Activated CD4-positive, alpha-beta T cell treated with anti-CD3 and anti-CD28 coated beads, Interleukin-2, amount 10 ng/mL, durations not matched to agents 7 days and 5 days (primary cell): ENCODE measurements at places on chromosomes 16 and 17.

DNA sequence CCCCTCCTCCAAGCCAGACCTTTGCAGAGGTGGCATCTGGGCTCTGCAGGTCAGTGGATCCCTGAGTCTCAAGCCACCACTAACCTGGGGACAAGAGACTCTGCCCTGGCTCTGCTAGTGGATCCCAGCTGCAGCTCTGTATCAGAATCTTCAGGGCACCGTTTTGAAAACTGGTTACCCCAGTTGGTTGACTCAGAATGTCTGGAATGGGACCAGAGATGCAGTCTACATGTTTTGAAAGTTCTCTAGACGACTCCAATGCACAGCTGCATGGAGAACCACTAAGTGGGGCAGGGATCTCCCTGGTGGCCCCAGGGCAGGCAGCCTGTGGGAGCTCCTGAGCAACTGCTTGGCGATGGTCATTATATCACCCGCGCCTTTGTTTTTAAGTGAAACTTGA is 34.1 kb upstream of the ADORA2B start:
- H3K27ac ChIP-seq = no peak overlapping the region
- DNase-seq = no peak
- no peaks in the 10 kb centered on the region for H3K36me3 ChIP-seq
- H3K4me3 ChIP-seq = no peak overlapping the region
- H3K27me3 ChIP-seq = peaks cover 7% of the 10 kb centered on the region
- H3K4me1 ChIP-seq = no peaks in the 10 kb centered on the region

GRCh38 chr16:8481810-8482209 is 108.5 kb downstream of the TMEM114 start:
- no peaks in the 10 kb centered on the region for H3K4me1 ChIP-seq
- no peak for DNase-seq
- no peaks in the 10 kb centered on the region for H3K36me3 ChIP-seq
- no peak overlapping the region for H3K4me3 ChIP-seq
- H3K27ac ChIP-seq = no peak overlapping the region
- no peaks in the 10 kb centered on the region for H3K27me3 ChIP-seq

DNA sequence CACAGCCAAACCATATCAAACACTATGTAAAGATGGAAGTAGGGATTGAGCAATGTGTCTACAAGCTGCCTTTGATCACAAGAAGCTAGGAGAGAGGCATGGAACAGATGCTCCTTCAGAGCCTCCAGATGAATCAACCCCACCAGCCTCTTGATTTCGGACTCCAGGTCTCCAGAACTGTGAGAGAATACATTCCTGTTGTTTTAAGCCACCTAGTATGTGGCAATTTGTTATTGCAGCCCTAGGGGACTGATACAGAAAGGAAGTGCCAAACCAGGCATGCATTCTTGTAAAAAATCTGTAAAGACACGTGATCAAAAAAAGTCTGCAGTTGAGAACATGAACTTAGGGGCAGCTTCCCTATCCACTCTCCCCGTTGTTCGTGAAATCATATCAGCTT is 91.1 kb downstream of the C17orf67 start:
- no peak overlapping the region for H3K27ac ChIP-seq
- no peaks in the 10 kb centered on the region for H3K36me3 ChIP-seq
- peaks cover 9% of the 10 kb centered on the region for H3K27me3 ChIP-seq
- H3K4me3 ChIP-seq = no peak overlapping the region
- H3K4me1 ChIP-seq = no peaks in the 10 kb centered on the region

DNA sequence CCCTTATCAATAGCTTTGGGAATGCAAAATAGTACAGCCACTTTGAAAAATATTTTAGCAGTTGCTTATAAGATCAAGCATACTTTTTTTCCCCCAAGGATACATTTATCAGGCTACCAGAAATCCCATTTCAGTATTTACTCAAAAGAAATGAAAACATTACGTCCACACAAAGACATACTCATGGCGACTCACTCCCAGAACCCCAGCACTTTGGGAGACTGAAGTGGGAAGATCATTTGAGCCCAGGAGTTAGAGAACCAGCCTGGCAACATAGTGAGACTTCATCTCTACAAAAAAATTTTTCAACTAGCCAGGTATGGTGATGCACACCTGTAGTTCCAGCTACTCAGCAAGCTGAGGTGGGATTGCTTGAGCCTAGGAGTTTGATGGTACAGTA is 5.9 kb downstream of the SKA2 start:
- H3K36me3 ChIP-seq = peaks cover 37% of the 10 kb centered on the region
- DNase-seq = no peak
- no peaks in the 10 kb centered on the region for H3K27me3 ChIP-seq
- no peak overlapping the region for H3K27ac ChIP-seq

GRCh38 chr16:1978476-1979120 is 2.7 kb downstream of the NOXO1 start:
- DNase-seq = no peak
- H3K27ac ChIP-seq = no peak overlapping the region
- H3K4me1 ChIP-seq = peaks cover 9% of the 10 kb centered on the region
- H3K4me3 ChIP-seq = no peak overlapping the region

- peak within 1 kb of the TSS; percentile 19 for H3K27ac ChIP-seq
- DNase-seq = no peak
- no peak within 1 kb of the TSS for H3K4me3 ChIP-seq
- H3K4me1 ChIP-seq = peaks cover 14% of the 10 kb centered on the region
- H3K27me3 ChIP-seq = no peaks in the 10 kb centered on the region
Measured at GRCh38 chr17:79730769-79731483, at the start of gene ENPP7. TSS of gene ENPP7 (plus strand) at chr17:79730943. CDS start at chr17:79731140, 197 bp downstream.

- H3K27ac ChIP-seq = no peak overlapping the region
- no peak overlapping the region for H3K4me3 ChIP-seq
- no peaks in the 10 kb centered on the region for H3K36me3 ChIP-seq
- H3K4me1 ChIP-seq = peaks cover 18% of the 10 kb centered on the region
- H3K27me3 ChIP-seq = peaks cover 50% of the 10 kb centered on the region
Measured at GRCh38 chr16:68642436-68643101, 2.5 kb upstream of the CDH3 start.

DNA sequence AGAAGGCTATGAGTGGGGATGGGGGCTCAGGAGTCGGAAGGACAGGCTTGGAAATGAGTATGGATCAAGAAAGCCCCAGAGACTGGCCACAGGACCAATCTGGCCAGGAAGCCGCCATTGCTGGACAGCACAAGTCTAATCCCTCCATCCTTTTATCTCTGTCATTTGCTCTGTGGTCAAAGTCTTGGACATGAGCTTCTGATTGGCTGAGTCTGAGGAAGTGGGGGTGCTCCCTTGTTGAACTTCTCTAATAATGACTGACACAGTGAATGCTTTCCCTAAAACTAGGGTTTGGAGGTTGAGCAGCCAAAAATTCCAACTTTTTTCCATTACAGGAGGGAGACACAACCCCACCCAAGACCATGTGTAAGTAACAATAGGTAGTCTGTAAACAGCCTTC is 97.4 kb downstream of the MARF1 start:
- no peaks in the 10 kb centered on the region for H3K4me1 ChIP-seq
- no peak for DNase-seq
- no peak overlapping the region for H3K4me3 ChIP-seq
- no peaks in the 10 kb centered on the region for H3K27me3 ChIP-seq
- no peaks in the 10 kb centered on the region for H3K36me3 ChIP-seq

DNA sequence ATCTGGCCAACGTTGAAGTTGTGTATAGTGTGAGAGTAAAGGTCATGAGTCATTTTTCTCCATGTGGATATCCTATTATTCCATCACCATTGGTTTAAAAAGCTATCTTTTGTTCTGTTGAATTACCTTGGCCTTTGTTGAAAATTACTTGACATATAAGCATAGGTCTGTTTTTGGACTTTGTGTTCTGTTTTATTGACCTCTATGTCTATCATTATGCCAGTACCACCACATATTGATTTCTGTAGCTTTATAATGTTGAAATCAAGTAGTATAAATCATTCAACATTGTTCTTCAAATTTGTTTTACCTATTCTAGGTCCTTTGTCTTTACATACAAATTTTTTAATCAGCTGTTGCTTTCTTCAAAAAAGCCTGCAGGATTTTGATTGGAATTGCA is 58.5 kb downstream of the NLK start:
- H3K27me3 ChIP-seq = no peaks in the 10 kb centered on the region
- H3K4me3 ChIP-seq = no peak overlapping the region
- H3K27ac ChIP-seq = no peak overlapping the region

GRCh38 chr17:83152227-83152744 is 72.9 kb downstream of the METRNL start:
- H3K4me1 ChIP-seq = peaks cover 15% of the 10 kb centered on the region
- H3K4me3 ChIP-seq = no peak overlapping the region
- H3K27ac ChIP-seq = no peak overlapping the region
- peaks cover 10% of the 10 kb centered on the region for H3K27me3 ChIP-seq
- DNase-seq = no peak
- no peaks in the 10 kb centered on the region for H3K36me3 ChIP-seq

DNA sequence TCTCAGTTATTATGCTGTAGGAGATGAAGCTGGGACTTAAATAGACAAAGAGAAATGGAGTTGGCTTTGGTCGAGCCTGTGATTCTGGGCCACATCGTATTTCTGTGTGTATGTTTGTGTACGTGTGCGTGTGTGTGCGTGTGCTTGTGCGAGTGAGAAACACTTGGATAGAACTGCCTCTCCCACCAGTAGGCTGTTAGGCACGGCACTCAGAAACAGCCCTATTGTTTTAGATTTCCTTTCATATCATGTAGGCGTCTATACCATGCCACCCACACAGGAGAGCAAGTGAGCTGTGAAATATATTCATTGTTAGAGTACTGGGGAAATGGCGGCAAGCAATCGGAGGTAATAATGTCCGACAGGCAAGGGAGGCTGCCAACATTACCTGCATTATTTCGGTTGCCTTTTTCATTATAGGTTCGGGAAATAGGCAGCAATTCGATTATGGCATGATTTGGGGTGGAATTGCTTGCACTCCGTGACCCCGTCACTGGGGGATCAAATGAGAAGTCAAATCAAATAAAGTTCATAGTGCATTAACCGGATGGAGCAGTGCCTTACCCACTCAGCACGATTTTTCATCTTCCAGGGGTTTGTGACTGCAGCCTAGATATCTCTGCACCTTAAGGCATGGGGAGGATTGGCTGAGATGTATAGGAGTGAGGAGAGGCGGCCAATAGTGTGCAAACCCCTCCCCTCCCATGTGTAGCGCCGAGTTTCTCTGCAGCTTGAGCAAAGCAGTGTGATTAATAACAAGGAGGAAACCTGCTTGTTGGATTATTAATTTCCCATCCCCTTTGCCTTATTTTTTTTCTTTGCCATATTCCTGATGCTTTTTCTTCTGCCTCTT is 89.6 kb downstream of the RBFOX1 start:
- H3K27me3 ChIP-seq = no peaks in the 10 kb centered on the region
- no peaks in the 10 kb centered on the region for H3K4me1 ChIP-seq
- DNase-seq = no peak
- no peaks in the 10 kb centered on the region for H3K36me3 ChIP-seq
- H3K27ac ChIP-seq = no peak overlapping the region

DNA sequence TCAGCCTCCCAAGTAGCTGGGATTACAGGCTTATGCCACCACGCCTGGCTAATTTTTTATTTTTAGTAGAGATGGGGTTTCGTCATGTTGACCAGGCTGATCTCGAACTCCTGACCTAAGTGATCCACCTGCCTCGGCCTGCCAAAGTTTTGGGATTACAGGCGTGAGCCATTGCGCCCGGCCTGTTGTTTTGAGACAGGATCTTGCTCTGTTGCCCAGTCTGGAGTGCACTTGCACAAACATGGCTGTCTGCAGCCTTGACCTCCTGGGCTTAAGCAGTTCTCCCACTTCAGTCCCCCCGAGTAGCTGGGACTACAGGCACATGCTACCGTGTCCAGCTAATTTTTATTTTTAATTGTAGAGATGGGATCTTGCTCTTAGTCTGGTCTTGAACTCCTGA is 8.9 kb downstream of the IST1 start:
- peaks cover 21% of the 10 kb centered on the region for H3K36me3 ChIP-seq
- H3K27ac ChIP-seq = no peak overlapping the region
- H3K4me3 ChIP-seq = no peak overlapping the region

GRCh38 chr16:86127366-86127765 is 228.4 kb downstream of the IRF8 start:
- no peak for DNase-seq
- no peak overlapping the region for H3K27ac ChIP-seq
- H3K4me1 ChIP-seq = no peaks in the 10 kb centered on the region
- H3K36me3 ChIP-seq = no peaks in the 10 kb centered on the region

DNA sequence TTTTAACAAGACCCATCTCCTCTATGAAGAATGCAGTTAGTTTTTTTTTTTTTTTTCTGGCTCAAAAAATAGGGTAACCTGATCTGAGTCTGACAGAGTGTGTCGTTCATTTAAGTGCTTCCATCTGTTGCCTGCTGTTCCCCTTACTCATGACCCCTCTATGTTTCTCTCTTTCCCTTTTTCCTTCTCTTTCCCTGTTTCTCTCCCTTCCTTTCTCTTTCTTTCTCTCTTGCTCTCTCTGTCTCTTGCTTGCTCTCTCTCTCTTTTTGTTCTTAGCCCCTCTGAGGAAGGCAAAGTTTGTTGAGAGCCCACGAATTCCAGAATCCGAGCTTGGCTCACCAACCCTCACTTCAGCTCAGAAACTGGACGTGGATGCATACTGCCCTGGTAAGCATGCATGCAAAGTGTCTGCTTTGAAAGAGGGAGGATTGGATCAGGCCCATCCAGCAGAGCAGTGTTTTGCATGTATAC is 185.0 kb downstream of the TANC2 start:
- H3K27me3 ChIP-seq = no peaks in the 10 kb centered on the region
- H3K4me3 ChIP-seq = no peak overlapping the region
- no peaks in the 10 kb centered on the region for H3K4me1 ChIP-seq
- DNase-seq = no peak

DNA sequence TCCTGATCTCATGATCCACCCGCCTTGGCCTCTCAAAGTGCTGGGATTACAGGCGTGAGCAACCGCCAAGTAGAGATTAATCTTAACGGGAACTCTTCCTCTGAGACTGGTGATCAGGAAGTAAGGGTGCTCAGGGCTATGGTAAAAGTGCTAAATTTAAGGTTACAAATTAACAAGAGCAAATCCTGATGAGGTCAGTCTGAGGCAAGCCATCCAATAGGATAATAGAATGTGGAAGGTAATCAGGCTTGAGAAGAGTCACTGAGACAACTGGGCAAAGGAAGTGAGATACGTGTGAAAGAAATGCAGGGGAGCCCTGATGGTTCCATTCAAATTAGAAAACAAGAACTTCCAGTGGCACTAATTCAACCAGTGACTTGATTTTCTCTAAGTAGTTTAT is 69.1 kb downstream of the CACNG1 start:
- H3K27me3 ChIP-seq = no peaks in the 10 kb centered on the region
- H3K36me3 ChIP-seq = peaks cover 73% of the 10 kb centered on the region
- no peak overlapping the region for H3K4me3 ChIP-seq
- H3K27ac ChIP-seq = no peak overlapping the region
- DNase-seq = no peak
- peaks cover 15% of the 10 kb centered on the region for H3K4me1 ChIP-seq

DNA sequence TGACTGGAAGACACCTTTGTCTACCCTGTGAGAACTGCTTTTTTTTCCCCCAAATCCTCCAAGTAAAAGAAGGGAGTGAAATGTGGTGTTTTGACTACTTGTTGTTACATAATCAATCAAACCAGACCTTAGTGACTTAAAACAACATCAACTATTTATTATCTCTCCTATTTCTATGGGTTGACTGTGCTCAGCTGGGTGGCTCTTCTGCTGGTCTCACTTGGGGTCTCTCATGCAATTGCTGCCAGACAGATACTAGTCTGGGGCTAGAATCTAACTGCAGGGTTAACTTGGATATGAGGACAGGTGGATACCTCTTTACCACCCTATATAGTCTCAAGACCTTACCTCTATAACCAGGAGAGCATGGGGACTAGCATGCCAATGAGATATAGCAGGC is 141.3 kb downstream of the SALL1 start:
- no peak for DNase-seq
- H3K4me3 ChIP-seq = no peak overlapping the region
- no peaks in the 10 kb centered on the region for H3K27me3 ChIP-seq
- no peaks in the 10 kb centered on the region for H3K4me1 ChIP-seq
